Activated T-cell treated with anti-CD3 and anti-CD28 coated beads for 24 hours (primary cell): ENCODE measurements at places on chromosomes 3 and 15.

DNA sequence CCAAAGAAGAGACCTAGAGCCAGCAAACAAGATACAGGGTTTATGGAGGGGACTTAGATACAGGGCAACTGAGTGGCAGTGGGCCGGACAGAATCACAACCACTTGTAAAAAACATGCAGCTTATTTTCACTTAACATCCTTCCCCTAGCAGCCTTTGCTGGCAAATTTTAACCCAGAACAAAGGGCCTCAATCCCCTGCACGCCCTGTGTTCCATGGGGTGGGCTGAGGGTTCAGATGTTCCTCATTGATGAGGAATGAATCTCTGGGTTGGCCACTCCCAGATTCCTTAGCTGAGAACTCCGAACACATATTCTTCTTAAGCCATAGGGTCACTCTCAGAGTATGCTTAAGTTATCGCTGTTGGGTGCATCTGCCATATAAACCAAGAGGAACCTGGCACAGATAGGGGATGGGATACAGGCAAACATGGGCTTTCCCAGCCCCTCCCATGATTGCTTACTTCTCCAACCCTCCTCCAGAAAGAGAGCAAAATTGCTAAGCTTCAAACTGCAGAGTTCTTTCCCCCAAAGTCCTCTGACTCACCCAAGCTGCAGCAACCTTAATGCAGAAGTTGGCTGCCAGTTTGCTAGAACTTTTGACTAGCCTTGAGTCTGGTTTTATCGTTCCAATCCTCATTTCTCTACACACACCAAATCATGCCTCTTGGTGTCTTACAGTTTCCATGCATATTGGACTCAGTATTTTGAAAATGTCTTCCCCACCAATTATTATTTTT lies 146.9 kb downstream of the CD47 start:
- no peak for DNase-seq

GRCh38 chr3:39275052-39275451 lies 4.8 kb downstream of the CX3CR1 start:
- no peak for DNase-seq

DNA sequence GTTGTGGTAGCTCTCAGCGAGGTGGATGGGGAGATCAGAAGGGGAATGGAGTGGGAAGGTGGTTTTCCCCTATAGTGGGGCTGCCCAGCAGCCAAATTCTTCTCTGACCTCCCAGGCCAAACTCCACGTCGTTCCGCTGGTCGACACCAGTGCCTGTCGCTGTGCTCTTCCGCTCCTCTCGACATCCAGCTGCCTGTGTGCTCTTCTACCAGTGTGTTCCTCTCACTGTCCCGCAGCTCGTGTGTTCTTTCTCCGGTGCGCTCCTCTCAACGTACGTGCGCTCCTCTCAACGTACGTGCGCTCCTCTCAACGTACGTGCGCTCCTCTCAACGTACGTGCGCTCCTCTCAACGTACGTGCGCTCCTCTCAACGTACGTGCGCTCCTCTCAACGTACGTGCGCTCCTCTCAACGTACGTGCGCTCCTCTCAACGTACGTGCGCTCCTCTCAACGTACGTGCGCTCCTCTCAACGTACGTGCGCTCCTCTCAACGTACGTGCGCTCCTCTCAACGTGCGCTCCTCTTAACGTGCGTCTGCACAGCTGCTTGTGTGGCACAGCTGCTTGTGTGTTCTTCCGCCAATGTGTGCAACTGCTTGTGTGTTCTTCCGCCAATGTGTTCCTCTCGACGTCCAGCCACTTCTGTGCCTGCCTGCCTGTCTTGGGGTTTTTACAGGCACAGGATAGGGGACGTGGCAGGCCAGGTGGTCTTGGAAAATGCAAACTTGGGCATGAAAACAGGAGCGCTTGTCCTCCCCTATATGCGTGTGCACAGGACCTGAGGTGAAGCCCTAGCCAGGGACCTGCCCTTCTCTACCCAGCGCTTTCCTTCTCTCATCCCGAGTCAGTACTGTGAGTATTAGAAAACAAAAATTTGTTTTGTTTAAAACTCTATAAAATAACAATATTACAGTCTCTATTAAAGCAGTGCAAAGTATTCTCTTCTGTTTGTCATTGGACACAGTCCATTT lies 991.1 kb downstream of the GBE1 start:
- DNase-seq: no peak

- DNase-seq: no peak
Observed at GRCh38 chr3:194137008-194137505, 1.1 kb downstream of the HES1 start.

GRCh38 chr3:41209646-41210045 lies 10.3 kb downstream of the CTNNB1 start:
- no peak for DNase-seq

- DNase-seq: no peak
Observed at GRCh38 chr3:114104414-114104813, 47.9 kb downstream of the QTRT2 start.

DNA sequence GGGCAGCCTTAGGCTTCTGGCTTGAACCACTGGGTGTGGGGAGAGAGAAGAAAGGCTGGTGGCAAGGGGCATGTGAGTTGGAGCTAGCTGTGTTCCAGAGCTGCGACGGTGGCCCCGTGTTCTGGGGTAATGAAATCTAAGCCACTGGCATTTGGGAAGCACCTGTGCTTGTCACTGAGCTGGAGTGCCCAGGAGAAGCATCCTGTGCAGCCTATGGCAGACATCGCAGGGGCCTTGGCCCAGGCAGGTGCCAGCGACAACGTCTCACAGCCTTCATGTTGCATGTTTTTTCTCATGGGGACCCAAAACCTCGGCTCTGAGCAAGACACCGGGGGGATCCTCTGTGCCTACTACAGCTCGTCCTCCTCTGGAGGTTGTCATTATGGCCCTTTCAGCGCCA lies 91.1 kb upstream of the PLXNA1 start:
- DNase-seq: no peak

DNA sequence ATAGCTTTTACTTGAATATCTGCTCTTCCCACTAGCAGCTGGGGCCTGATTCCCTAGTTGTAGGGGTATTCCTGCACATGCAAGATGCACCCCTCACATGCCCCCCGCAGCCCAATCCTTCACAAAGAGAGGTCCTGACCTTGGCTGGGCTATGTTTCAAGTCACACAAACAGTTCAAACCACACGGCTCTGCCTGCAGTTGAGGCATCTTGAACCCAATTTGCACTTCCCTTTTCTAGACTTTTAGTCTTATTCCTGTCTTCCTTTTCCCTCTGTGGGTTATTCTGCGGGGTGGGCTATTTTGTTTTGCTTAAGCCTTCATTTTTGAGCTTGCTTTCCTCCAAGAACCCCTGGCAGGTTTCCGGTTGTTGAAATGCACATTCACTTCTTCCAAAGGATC lies 13.3 kb upstream of the CCR1 start:
- no peak for DNase-seq

DNA sequence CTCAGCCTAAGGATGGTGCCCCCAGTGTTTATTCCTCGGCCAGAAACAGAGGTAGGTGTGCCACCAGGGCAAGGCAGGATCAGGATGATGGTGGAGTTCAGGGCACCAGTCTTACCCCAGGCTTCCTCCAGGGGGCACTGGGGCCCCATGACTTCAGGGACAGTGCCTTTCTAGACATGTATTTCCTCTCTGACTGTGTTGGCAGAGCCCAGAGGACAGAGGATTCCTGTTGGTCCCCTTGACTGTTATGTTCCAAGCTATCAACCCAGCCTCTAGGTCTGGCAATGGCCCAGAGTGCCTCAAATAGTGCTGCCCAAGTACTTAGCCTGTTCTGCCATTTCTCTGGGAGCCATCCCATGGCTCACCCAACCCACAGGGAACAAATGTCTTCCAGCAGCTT lies 2.8 kb downstream of the HEMK1 start:
- peak; percentile 78 for DNase-seq

DNA sequence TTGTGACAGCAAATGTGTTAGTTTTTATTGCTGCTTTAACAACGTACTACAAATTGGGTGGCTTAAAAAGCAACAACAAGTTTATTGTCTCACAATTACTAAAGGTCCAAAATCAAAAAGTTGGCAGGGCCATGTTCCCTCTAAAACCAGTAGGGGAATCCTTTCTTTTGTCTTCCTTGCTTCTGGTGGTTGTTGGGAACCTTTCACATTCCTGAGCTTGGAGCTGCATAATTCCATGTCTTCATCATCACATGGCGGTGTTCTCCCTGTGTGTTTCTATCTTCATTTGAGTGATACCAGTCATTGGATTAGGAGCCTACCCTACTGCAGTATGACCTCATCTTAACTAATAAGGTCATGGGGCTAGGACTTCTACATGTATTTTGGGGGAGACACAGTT lies 7.4 kb downstream of the SPRED1 start:
- no peak for DNase-seq

DNA sequence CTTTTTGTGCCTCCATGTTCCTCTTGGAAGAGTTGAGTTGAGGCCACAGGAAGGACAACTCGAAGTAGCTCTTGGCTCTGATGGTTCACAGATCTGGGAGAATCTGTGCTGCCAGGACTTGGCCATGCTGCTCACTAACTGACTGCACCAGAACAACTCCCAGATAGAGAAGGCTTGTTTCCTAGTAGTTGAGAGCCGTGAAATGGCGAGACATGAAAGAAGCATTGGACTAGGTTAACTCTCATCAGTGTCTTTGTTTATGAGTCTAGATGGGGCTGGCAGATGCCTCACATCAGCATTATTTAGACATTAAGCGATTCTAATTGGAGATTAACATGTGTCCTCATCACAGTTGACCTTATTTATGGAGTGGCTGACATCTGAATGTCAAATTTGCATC lies 92.9 kb upstream of the AGBL1 start:
- no peak for DNase-seq

GRCh38 chr3:45182915-45183871 lies 37.0 kb upstream of the CDCP1 start:
- DNase-seq: no peak

DNA sequence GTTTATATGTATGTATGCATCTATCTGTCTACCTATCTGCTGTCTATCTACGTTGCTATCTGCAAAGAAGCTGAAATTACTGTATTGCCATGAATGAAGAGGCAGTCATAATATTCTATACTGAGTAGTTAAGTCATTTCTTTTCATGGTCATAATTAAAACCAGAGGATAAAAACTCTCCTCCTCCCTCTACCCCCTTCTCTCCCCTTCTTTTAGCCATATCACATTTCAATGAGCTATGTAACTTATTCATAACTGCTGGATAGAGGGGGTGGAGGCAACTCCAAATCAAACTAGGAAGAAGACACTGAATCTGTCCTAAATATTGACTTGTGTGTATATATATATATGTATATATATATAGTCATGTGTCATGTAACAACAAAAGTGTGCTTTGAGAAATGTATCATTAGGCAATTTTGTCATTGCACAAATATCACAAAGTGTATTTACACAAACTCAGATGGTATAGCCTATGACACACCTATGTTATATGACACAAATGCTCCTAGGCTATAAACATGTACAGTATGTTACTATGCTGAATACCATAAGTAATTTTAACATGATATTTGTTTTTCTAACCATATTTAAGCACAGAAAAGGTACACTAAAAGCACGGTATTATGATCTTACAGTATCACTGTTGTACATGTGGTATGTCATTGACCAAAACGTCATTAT lies 229.7 kb upstream of the KCNMB2 start:
- no peak for DNase-seq

DNA sequence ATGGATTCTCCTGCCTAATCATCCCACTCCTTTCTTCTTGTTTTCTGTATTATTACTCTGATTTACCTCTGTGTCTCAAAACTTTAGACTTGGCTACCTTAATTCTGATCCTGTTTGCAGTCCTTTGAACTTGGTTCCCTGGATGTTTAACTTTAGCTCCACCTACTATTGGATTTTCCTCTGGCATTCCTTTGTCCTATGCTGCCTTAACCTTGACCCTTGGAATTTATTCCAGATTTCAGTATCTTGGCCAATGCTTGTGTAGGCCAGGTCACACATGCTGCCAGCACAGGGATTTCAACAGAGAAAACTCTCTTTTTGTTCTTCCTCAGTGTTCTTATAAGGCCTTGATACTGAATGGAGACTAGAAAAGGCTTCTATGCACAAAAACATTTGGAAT lies 65.0 kb upstream of the DNAJC19 start:
- DNase-seq: no peak
